ENCODE measurements at places on chromosomes 5 and 9.

DNA sequence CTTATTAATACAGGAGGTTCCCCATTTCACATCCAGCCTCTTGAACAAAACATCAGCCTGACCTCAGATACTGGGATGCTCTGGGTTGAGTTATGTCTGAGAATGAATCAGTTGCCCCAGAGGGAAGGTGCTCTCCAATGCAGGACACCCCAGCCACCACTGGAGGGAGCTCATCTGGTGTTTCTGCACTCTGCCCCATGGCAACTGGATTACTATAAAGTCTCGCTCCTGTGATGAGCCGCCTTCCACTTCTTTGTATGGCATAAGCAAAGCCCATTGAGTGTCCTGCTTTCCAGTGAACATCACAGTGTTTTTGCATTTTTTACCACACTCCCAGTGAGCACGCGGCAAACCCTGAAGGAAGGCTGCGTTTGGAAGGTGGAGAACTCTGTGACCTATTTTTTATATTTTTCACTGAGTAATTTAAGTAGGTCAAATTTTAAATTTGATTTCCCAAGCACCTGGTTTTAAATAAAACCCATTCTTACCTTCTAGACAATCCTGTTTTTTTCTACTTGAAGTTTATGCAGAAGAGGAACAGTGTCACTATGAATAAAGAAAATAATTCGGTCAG, 176.9 kb upstream of the WWC1 start:
- peak; percentile 23 for DNase-seq

GRCh38 chr5:118224546-118224945, 763.8 kb downstream of the DTWD2 start:
- DNase-seq, result peak; percentile 21

GRCh38 chr9:77215874-77216273, 38.5 kb downstream of the VPS13A start:
- DNase-seq, result peak; percentile 34

- peak; percentile 69 for DNase-seq
These were observed 665 bp downstream of the RASA1 start for GRCh38 chr5:87268126-87268969.

DNA sequence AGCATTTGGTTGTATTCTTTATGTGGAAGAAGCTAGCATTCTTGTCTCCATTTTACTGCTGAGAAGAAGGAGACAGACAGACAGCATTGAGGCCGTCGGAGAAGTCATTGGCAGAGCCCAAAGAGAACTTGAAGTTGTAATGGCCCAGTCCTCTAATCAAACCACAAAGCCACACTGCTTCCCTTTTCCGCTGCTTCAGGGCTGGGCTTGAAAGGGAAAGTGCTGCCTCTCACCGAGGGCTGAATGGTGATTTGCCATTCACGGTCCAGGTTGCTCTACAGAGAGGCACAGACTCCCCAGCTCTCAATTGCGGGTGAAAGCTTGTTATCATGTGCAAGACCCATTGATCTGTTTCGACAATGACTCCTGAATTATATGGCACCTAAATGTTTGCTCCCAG, 25.6 kb upstream of the POU4F3 start:
- DNase-seq, result no peak

- DNase-seq, result no peak
These were observed 74.9 kb upstream of the PHYKPL start for GRCh38 chr5:178307267-178308045.

- DNase-seq, result peak; percentile 13
These were observed 157.7 kb downstream of the CEP120 start for GRCh38 chr5:123265551-123265950.

GRCh38 chr5:59992206-59992605, 98.7 kb upstream of the PDE4D start:
- no peak for DNase-seq

DNA sequence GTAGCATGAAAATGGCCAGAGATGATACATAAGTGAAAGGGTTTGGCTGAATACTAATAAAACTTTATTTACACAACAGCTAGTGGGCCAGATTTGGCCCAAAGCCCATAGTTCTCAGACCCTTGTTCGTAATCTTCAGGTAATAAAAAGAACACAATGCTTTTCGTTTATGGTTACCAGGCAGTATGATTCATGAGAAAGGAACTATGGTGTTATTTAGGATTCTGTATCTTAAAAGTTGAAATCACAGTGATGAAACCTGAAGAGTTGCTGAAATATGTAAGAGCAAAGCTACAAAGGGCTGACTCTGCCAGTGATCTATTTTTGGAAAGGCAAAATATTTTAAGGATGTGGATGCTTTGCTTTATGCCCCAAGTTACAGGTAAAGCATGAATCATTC, 192.7 kb downstream of the SMC2 start:
- peak; percentile 46 for DNase-seq

DNA sequence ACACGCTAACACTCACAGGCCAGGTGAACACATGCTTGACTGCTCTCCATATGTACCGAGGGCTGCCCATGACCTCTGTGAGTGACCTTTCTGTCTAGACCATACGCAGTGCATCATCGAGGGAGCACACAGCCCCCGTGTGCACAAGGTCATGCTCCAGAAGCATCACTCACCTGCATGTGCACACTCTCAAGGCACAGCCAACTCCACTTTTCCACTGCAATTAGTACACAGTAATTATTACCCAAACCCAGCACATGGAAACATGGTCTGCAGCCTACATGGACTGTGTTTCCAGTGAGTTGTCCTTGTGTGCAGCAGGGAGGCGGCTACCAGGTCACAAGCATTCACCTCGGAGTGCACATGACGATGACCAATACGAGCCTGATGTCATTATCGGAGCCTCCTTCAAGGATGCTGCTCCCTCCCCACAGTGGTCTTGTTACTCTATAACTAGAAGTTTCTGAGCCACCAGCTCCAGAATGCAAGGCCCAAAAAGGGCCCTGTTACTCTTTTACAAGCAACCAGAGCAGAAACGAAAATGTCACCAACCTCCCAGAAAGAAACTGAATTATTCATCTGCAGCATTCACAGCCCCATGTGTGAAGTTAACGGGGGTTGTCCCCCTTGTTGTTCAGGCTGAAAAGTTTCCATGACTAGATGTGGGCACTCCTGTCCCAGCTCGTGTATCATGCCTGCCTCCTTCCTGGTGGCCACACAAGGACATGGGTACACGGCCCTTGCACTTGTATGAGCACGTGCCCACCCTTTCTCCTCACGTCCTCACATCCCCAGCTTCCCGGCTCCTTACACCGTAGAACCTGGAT, 31.2 kb downstream of the SEMA4D start:
- DNase-seq, result no peak

DNA sequence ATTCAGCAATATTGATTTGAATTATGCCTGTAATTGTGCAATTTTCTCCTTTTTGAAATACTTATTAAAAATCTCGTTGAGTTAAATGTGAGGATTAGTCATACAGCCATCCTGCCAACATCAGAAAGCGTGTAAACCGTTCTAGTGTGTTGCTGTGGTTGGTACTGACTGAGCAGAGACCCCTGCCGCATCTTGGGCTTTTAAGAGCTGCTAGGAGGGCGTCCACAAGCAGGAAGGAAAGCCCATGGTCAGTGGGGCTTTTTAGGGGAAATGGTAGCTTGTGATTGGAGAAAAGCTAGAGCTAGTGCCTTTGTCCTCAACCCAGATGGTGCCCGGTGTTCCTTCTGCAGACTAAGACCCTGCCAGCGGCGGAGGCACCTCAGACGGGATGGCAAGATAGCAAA, 1.3 kb downstream of the SDHA start:
- peak; percentile 49 for DNase-seq

DNA sequence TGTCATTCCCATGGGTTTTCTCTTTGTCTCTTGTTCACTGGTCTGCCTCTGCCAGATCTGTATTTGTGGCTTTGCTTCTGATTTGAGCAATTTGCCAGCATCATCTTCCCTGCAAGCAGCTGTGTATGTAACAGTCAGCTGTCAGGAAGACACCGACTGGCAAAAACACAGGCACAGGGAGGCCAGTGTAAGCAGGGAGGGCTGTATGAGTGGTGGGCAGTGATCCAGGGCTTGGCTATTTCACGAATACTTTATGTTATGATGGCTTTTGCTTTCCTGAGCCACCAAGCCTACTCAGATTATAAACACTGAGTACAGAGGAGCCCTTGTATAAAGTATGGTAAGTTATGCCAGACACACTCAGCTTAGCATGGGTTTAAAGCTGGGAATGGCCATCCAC, 11.6 kb downstream of the BNIP1 start:
- DNase-seq, result no peak

DNA sequence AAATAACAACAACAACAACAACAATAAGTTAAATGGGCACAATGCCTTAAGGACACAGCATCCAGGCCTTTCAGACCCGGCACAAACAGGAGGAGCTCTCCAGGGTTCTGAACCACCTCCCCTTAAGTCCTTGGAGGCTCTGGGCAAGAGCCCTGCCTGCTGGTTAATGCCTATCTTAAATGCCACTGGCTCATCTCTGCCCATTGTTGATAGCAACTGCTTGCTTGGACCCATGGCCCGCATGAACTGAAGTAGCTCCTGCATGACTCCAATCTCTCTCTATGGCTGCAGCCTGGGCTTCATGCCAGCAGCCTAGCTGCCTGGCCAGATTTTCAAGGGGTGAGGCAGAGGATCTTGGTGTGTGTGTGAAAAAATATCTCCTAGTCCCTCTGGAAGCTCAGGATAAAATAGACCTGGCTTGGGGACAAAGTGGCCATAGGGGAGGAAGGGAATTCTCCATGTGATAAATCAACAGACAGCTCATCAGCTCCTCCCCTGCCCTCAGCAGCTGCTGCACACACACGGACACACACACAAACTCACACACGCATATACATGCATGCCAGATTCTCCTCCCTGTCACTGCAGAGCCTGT, 27.4 kb downstream of the FAM219A start:
- peak; percentile 76 for DNase-seq

DNA sequence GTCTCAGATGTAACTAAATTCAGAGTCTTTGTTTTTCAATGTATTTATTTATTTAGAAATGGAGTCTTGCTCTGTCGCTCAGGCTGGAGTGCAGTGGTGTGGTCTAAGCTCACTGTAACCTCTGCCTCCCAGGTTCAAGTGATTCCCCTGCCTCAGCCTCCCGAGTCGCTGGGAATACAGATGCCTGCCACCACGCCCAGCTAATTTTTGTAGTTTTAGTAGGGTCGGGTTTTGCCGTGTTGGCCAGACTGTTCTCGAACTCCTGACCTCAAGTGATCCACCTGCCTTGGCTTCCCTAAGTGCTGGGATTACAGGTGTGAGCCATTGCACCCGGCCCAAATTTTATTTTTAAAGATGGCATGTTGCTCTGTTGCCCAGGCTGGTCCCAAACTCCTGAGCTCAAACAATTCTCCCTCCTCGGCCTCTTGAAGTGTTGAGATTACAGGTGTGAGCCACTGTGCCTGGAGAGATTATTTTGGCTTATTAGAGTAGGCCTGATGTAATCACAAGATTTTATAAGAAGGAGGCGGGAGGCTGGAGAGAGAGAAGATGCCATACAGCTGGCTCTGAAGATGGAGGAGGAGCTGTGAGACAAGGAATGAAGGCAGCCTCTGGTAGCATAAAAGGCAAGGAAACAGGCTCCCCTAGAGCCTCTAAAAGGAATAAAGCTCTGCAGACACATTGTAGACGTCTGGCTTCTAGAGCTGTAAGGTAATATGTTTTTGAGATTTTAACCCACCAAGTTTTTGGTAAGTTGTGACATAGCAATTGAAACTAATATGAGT, 12.9 kb upstream of the KLF9 start:
- DNase-seq, result no peak

DNA sequence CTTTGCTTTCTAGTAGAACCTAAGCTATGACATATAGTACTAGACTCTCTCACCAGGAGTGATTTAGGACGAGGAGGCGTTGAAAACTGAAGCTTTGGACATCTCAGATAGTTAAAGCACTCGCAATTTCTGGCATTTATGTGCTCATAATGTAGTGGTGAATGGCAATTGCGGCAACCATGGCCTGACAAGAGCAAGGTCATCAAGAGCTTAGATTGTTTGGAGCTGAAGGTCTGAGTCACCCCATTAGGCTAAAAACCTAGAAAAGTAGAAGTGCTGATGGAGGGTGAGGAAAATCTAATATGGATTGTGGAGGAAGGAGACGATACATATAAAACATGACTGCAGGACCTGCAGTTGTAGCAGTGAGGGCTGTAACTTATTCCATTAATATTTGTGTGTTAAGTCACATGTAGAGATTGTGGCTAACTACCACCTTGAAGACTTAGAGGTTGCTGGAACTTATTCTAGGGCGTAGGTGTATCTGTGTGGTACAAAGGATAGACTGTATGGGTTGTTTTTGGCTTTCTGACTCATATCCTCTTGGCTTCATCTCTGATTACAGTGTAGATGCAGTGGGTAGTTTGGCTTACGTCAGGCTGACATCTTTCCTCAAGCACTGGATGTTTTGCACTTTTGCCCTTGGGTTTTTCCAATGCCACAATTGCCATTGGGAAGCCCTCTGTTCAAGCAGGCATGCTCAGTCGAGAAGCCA, 138.9 kb upstream of the CDKN2B start:
- DNase-seq, result peak; percentile 99

- DNase-seq, result peak; percentile 65
These were observed 163.6 kb downstream of the SREK1 start for GRCh38 chr5:66307647-66308241.

- DNase-seq, result peak; percentile 78
These were observed 1.1 kb downstream of the ZNF367 start for GRCh38 chr9:96417051-96417586.

Measured in iris pigment epithelial cell (primary cell).